Testis (tissue), 5 donors: ENCODE measurements at places on chromosomes 3 and 15. TPM values are rescaled to one million over a fixed set of nuclear protein-coding genes. Genes with fewer than 3 reads are reported as not detected.
A peak's percentile ranks its signal among the peaks of the same experiment; 100 is the strongest.

DNA sequence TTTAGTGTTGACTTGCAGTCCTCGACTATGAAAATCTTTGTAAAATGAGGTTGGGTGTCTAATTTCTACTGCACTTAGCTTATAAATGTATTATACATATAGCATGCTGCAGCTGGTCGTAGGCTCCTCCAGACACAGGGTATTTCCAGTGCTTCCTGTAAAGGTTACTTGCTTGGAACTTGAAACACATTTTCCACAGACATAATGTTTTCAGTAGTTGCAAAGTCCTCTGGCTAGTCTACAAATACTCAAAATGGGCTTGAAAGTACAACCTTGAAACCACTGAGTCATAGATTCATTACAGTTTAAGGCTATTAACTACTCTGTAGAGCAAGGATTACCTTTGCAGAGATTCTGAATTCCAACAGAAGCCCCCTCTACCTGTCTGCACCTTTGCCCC, 464.1 kb downstream of the RAP2B start:
- no peaks in the 10 kb centered on the region for H3K27me3 ChIP-seq
- H3K4me1 ChIP-seq: no peaks in the 10 kb centered on the region
- DNase-seq: no peak

- H3K4me3 ChIP-seq: no peak overlapping the region
- H3K27me3 ChIP-seq: no peaks in the 10 kb centered on the region
- no peak for DNase-seq
Measured at GRCh38 chr3:158569794-158570193, 1.2 kb upstream of the MLF1 start.

GRCh38 chr3:42013691-42014457, 52.0 kb upstream of the ULK4 start:
- peaks cover 21% of the 10 kb centered on the region for H3K4me1 ChIP-seq
- H3K36me3 ChIP-seq: no peaks in the 10 kb centered on the region
- peak overlapping the region; percentile 73 for H3K27ac ChIP-seq
- no peaks in the 10 kb centered on the region for H3K27me3 ChIP-seq

GRCh38 chr15:66698318-66698961, 3.6 kb upstream of the SMAD6 start:
- H3K4me1 ChIP-seq: peaks cover 4% of the 10 kb centered on the region
- H3K27ac ChIP-seq: no peak overlapping the region
- no peaks in the 10 kb centered on the region for H3K36me3 ChIP-seq
- H3K4me3 ChIP-seq: no peak overlapping the region

DNA sequence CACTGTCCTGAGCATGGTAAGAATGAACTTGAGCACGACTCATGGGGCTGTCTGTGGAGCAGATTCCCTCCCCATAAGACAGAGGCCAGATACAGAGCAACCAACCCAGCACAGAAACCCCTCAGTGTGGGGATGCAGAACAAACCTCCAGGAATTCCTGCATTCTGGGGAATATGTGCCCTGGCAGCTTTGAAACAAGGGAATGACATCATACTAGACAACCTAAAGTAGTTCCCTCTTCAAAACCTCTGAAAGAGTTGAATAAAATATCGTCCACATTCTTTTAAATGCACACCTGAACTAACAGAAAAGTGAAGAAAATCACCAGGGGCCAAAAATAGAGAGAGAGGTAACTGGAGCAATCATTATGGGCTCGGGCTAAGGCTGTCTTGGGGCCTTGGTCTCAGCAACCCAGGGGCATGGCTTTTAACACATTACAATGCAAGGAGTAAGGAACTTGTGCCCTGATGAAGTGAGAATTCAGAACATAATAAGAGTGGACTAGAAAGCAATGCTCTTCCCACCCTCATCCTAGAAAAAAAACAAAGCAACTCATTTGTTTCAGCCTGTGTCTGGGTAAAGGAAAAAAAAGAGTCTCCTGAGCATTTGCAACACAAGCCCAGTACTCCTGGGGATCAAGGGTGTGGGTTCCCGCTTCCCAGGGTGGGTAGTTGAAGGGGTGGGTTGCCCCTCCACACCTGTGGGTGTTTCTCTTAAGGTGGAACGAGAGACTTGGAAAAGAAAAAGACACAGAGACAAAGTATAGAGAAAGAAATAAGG, 43.9 kb downstream of the ADIPOQ start:
- H3K27ac ChIP-seq: no peak overlapping the region
- H3K4me1 ChIP-seq: no peaks in the 10 kb centered on the region
- no peak for DNase-seq
- H3K4me3 ChIP-seq: no peak overlapping the region

- no peak overlapping the region for H3K4me3 ChIP-seq
- H3K27ac ChIP-seq: no peak overlapping the region
- DNase-seq: no peak
- no peaks in the 10 kb centered on the region for H3K36me3 ChIP-seq
Measured at GRCh38 chr3:108178676-108179075, 43.5 kb downstream of the IFT57 start.

DNA sequence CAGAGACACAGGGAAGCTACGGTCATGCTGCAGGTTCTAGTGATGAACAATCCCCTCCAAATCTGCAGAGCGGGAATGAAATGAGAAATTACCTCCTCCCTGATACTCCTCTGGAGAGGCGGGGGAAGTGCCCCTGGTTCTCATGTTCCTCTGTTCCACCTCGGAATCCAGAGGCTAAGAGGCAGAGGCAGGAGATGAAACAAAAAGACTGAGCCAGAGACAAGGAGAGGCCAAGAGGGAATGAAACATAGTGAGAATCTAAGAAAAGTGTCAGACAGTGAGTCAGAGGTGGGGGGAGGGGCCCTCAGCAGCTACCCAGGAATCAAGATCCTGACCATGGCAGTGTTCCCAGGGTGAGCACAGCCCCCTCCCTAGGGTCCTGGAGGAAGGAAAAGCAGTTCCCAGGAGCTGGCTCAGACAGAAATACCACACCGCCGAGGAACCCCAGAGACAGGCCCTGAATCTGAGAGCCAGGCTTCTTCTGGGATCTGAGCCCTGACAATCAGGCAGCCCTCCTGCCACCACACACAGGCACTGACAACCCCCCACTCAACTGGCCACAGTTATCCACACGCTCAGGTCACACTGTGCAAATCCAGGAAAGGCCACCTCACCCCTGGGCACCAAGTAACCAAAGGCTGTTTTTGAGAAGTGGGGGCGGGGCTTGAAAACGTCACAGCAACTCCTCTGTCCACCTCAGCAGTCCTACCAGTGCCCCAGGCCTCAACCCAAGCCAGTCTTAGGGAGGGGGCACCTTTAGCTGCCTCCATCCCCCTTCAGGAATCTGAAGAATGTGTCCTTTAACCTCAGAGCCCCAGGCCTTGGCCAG, 2.4 kb downstream of the CSRNP1 start:
- peak; percentile 90 for DNase-seq
- peaks cover 71% of the 10 kb centered on the region for H3K4me1 ChIP-seq
- peak overlapping the region; percentile 99 for H3K27ac ChIP-seq
- H3K36me3 ChIP-seq: no peaks in the 10 kb centered on the region
- H3K4me3 ChIP-seq: peak overlapping the region; percentile 96

GRCh38 chr15:74399100-74399499, 31.7 kb upstream of the CYP11A1 start:
- no peak for DNase-seq
- H3K27me3 ChIP-seq: no peaks in the 10 kb centered on the region
- peaks cover 10% of the 10 kb centered on the region for H3K4me1 ChIP-seq
- H3K36me3 ChIP-seq: no peaks in the 10 kb centered on the region
- no peak overlapping the region for H3K27ac ChIP-seq
- no peak overlapping the region for H3K4me3 ChIP-seq

- no peak overlapping the region for H3K4me3 ChIP-seq
- H3K27me3 ChIP-seq: no peaks in the 10 kb centered on the region
- H3K27ac ChIP-seq: no peak overlapping the region
- H3K4me1 ChIP-seq: no peaks in the 10 kb centered on the region
- H3K36me3 ChIP-seq: no peaks in the 10 kb centered on the region
- DNase-seq: no peak
Measured at GRCh38 chr3:139301654-139302053, 42.2 kb upstream of the MRPS22 start.

- DNase-seq: no peak
- H3K4me3 ChIP-seq: no peak overlapping the region
- H3K27me3 ChIP-seq: no peaks in the 10 kb centered on the region
- no peaks in the 10 kb centered on the region for H3K4me1 ChIP-seq
- no peaks in the 10 kb centered on the region for H3K36me3 ChIP-seq
- no peak overlapping the region for H3K27ac ChIP-seq
Measured at GRCh38 chr3:49658711-49659110, 15.4 kb upstream of the APEH start.

GRCh38 chr15:66294932-66295235, 1.5 kb downstream of the DIS3L start:
- peaks cover 19% of the 10 kb centered on the region for H3K4me1 ChIP-seq
- H3K4me3 ChIP-seq: peak overlapping the region; percentile 78
- H3K27me3 ChIP-seq: no peaks in the 10 kb centered on the region
- no peaks in the 10 kb centered on the region for H3K36me3 ChIP-seq

GRCh38 chr3:4302747-4303146, 422 bp upstream of the SETMAR start:
- H3K27ac ChIP-seq: peak overlapping the region; percentile 90
- H3K27me3 ChIP-seq: no peaks in the 10 kb centered on the region
- no peak for DNase-seq
- H3K4me3 ChIP-seq: peak overlapping the region; percentile 72
- H3K4me1 ChIP-seq: peaks cover 36% of the 10 kb centered on the region

DNA sequence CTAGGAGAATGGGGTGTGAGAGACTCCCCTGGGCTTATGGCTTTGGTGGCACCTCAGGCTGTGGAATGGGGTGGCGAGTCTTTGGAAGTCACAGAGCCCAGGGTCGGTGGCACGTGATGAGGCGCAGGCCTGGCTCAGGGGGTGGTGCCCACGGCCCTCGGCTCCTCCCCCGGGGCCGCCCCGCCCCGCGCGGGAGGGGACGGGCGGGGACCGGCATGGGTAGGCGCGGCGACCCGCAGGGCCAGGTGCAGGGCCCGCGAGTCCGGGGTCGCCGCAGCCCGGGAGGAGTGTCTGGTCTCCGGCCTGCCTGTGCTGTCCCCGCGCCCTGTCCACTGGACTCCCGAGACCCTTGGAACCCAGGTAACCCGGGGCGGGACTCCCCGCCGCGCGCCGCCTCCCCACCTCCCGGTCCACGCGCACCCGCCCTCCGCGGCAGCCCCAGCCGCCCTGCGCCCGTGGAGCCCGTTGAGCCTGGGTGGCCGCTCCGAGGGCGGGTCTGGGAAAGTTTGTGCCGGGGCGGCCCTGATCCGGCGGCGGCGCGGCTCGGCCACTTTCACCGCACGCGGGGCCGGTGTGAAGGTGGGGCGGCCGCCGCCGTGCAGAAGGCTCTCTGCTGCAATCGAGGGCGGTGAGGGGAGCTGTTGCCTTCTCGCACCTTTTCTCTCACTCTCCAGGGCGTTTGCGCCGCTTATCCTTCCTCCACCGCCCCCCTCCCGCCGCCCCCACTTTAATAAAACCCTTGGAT, at the start of gene PAQR5:
Gene PAQR5 (plus strand): TSS at position 216 of the 745 bp plus-strand sequence. CDS start 61,169 bp downstream, outside the sequence.
- H3K27me3 ChIP-seq: no peaks in the 10 kb centered on the region
- peak within 1 kb of the TSS; percentile 40 for H3K4me3 ChIP-seq
- no peak within 1 kb of the TSS for H3K27ac ChIP-seq
- H3K4me1 ChIP-seq: peaks cover 5% of the 10 kb centered on the region

DNA sequence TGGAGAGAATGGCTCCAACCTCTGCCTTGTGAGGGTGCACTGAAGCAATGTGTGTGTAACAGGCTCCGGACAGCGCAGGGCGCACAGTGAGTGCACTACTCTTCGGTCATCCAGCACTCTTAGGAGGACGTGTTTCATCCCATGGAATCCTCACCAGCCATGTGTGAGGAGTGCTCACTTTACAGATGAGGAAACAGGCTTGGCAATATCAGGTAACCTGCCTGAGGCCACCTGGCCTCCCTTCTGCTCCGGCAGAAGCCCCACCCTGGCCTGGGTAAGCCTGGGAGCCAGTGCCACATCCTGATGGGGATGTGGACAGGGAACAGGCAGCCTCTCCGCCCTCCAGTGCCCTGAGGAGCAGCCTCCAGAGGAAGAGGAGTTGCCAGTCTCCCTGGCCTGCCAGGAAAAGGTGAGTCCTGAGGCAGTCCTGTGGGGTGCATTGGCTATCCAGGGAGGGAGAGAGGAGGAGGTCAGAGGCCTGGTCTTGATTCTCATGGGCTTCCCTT, 39.4 kb upstream of the LIMD1 start:
- no peaks in the 10 kb centered on the region for H3K36me3 ChIP-seq
- no peak overlapping the region for H3K27ac ChIP-seq
- H3K27me3 ChIP-seq: no peaks in the 10 kb centered on the region
- H3K4me1 ChIP-seq: peaks cover 45% of the 10 kb centered on the region
- no peak overlapping the region for H3K4me3 ChIP-seq

DNA sequence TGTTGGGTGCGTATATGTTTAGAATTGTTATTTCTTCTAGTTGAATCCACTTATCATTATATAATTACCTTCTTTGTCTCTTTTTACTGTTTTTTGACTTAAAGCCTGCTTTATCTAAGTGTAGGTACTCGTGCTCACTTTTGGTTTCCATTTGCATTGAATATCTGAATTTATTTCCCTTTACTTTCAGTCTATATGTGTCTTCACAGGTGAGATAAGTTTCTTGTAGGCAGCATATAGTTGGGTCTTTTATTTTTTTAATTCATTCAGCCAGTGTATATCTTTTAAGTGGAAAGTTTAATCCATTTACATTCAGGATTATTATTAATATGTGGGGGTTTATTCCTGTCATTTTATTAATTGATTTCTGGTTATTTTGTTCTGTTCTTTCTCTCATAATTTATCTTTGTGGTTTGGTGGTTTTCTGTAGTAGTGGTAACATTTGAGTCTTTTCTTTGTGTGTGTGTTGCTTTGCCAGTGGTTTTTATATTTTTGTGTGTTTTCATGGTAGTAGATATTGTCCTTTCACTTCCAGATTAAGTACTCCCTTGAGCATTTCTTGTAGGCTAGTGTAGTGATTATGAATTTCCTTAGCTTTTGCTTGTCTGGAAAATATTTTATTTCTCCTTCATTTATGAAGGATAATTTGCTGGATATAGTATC, 27.3 kb downstream of the STT3B start:
- H3K27ac ChIP-seq: no peak overlapping the region
- H3K4me1 ChIP-seq: no peaks in the 10 kb centered on the region
- no peak for DNase-seq
- H3K27me3 ChIP-seq: no peaks in the 10 kb centered on the region
- H3K4me3 ChIP-seq: no peak overlapping the region

DNA sequence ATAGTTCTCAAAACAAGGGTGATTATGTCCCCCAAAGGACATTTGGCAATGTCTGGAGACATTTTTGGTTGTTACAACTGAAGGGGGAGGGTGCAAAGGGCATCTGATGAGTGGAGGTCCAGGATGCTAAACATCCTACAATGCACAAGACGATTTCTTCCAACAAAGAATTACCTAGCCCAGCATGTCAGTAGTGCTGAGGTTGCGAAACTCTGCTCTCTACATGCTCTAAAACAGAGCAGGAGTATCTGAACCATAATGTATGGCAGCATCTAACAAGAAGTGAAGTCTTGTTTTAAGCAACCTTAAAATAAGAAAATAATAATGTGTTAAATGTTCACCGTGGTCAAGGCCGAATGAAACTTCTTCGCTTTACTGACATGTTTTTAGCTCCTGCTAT, 7.0 kb downstream of the GYG1 start:
- H3K27ac ChIP-seq: no peak overlapping the region
- H3K4me1 ChIP-seq: peaks cover 7% of the 10 kb centered on the region
- no peak for DNase-seq
- no peak overlapping the region for H3K4me3 ChIP-seq
- no peaks in the 10 kb centered on the region for H3K27me3 ChIP-seq
- H3K36me3 ChIP-seq: no peaks in the 10 kb centered on the region

GCHFR gene
- 15.0 TPM for total RNA-seq

ALS2CL gene
- 5.4 TPM for total RNA-seq

GOLGA6L7 gene
- total RNA-seq: 13.6 TPM

RHCG gene
- total RNA-seq: 0.62 TPM

GOLGA8G gene
- 42.7 TPM for total RNA-seq

KLHL6 gene
- 1.5 TPM for total RNA-seq

COL6A5 gene
- 1.5 TPM for total RNA-seq

BOC gene
- 24.5 TPM for total RNA-seq
